CD14-positive monocyte (primary cell): ENCODE measurements at places on chromosomes 5 and 9.

GRCh38 chr5:173119719-173120118 lies 24.6 kb upstream of the BNIP1 start:
- no peak for DNase-seq

DNA sequence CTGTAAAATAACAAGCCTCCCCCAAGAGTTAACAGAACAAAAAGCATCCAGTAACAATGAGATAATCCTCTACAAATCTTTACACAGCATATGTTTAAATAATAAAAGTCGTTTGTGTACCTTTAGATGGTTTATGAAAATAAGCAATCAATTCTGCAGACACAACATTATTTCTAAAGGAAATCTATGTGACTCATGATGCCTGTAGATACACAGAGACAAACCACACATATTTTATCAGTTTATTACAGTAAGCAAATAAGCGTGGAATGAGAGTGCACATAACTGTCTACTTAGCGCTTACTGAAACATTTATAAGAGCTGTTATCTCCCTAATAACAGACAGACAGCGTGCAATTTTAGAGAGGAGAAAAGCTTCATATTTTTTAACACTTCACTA lies 243.6 kb downstream of the AP3B1 start:
- DNase-seq = no peak

DNA sequence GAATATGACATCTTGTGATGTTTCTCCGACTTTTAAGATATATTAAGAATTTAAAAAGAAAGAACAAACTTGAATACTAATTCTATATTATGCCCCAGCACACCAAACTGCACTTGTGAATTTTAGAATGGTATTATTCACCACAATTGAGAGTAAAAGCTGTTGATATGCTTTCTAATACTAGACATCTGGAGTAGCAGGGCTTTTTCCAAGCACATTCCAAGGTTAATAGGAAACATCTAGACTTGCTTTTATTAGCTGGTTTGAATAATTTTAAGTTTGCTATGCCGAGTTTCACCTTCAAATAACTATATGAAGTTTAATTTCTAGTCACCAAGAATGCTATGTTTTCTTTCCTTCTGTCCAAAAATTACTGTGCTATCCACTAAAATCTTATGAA lies 13.5 kb downstream of the NREP start:
- no peak for DNase-seq

- DNase-seq = no peak
Observed at GRCh38 chr5:139272471-139273321, 20.8 kb upstream of the MATR3 start.

GRCh38 chr5:112907166-112907631 lies 14.8 kb downstream of the REEP5 start:
- no peak for DNase-seq

DNA sequence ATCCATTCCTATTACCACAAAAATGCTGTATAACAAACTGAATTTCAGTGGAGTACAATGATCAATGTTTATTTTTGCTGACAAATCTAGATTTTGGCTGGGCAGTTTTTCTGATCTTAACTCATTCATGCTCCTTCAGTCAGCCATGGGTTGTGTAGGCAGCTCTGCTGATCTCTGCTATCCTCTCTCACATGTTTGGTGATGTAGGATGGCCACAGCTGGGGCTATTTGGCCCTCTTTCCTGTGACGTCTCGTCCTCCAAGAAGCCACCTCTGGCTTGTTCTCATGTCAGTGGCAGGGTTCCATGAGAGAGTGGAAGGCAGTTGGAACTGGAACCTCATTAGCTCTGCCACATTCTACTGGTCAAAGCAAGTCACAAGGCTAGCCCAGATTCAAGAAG lies 8.9 kb downstream of the NLN start:
- DNase-seq = no peak

DNA sequence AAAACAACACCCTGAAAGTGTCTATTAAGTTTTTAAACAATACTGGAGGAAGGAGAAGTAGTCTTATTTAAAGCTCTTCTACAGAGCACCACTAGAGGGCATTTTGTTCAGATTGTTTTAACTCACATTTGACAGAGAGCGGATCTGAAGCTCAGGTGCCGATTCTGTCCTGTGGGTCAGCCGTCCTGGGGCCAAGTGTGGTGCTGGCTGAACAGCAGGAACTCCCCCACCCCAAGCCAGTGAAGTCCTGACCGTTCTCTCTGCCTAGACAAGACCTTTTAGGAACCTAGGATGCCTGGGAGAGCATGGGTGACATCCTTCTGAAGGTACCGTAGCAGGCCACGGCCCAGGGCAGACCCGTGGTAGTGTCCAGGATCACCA lies 3.9 kb downstream of the EXOC3 start:
- DNase-seq = peak; percentile 18

GRCh38 chr5:31866166-31866565 lies 227.2 kb downstream of the PDZD2 start:
- DNase-seq = no peak

GRCh38 chr5:131393498-131393968 lies 129.7 kb downstream of the CDC42SE2 start:
- no peak for DNase-seq

DNA sequence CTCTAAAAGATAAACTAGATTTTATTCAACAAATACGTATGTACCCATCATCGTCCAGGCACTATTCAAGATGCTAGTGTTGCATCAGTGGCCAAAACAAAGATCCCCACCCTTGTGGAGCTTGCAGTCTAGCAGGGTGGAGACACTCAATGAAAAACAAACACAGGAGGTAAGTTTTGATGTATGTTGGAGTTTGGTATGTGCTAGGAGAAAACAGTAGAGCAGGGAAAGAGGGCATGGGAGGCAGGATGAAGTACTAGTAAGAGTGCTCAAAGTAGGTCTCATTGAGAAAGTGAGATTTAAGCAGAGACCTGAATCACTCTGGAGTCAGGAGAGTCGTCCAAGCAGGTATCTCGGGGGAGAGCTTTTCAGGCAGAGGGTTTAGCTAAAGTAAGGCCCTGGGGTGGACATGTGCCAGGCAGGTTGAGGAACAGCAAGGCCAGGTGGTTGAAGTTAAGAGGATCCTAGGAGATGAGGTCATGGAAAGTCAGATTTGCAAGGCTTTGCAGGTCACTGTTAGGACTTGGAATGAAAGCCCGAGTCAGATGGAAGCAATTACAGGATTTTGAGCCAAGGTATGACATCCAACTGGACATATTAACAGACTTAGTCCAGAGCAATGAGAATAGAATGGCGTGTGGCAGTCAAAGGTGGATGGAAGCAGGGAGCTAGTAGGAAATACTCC lies 9.2 kb downstream of the SNX18 start:
- no peak for DNase-seq

DNA sequence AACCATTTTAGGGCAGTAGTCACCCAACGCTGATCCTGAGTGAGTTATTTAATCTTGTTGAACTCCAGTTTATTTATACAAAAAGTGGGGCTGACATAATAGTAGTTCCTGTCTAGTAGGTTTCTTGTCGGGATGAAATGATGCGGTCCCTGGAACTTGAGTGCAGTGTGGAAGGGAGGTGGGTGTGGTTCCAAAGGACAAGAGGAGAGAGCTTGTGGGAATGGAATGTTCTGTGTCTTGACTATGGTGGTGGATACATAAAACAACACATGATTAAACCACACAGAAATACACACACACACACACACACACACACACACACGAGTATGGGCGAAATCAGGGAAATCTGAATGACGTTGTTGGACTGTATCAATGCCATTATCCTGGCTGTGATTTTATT lies 66.1 kb upstream of the BARHL1 start:
- DNase-seq = no peak

DNA sequence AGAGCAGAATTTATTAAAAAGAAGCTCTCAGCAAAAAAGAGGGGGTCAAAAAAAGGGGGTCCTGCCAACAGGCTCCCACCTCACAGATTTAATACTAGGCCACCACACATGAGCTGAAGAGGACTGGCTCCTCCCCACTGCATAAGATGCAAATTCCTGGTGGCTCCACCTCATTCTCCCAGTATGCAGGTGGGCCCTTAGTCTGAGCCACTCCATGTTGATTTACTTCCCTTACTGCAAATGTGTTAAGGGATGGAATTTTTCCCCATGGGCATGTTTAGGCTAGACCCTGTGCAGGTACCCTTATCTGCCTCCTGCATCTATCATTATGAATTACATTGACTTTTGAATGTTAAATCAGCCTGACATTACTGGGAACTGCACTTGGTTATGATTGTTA lies 82.9 kb downstream of the ISOC1 start:
- no peak for DNase-seq

- DNase-seq = peak; percentile 61
Observed at GRCh38 chr9:124040935-124041816, 29.6 kb downstream of the LHX2 start.

GRCh38 chr9:92739346-92739970 lies 25.2 kb downstream of the BICD2 start:
- DNase-seq = no peak

DNA sequence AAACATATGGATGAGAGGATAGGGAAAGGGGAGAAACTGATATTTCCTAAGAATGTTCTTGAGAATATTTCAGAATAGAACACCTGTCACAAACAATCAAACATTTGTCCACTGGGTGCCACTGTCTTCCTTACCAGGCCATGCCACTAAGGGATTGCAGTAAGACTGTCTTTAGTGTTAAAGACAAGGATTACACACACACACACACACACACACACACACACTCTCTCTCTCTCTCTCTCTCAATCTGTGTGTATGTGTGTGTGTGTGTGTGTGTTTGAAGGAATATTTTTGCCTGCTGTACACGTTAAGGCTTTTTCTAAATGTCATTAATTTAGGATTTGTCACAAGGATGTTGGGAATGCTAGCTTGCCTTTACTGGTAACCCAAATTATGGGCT lies 54.4 kb downstream of the CCDC192 start:
- DNase-seq = no peak

DNA sequence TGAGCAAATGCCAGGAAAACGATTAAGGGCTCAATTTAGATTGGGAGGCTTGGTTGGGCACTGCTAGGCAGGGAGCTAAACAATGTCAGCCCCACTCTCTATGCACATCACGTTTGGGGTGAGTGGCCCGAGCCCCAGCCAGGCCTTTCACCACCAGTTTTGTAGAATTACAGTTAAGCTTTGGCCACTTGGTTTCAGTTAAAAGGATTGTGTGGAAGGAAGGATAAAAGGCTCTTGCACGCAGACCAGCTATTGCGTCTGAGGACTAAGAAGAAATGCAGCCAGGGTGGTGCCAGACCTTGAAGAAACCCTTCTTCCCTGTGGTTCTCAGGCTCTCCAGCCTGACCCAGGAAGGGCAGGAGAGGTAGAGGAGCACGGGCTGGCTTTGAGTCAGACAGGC lies 125.3 kb upstream of the SLC44A1 start:
- no peak for DNase-seq

GRCh38 chr5:177997319-177997670 lies 1.3 kb upstream of the PROP1 start:
- DNase-seq = no peak

- DNase-seq = no peak
Observed at GRCh38 chr5:109876941-109877669, 187.4 kb downstream of the MAN2A1 start.

- DNase-seq = no peak
Observed at GRCh38 chr5:39223565-39224156, 4.3 kb upstream of the FYB1 start.

DNA sequence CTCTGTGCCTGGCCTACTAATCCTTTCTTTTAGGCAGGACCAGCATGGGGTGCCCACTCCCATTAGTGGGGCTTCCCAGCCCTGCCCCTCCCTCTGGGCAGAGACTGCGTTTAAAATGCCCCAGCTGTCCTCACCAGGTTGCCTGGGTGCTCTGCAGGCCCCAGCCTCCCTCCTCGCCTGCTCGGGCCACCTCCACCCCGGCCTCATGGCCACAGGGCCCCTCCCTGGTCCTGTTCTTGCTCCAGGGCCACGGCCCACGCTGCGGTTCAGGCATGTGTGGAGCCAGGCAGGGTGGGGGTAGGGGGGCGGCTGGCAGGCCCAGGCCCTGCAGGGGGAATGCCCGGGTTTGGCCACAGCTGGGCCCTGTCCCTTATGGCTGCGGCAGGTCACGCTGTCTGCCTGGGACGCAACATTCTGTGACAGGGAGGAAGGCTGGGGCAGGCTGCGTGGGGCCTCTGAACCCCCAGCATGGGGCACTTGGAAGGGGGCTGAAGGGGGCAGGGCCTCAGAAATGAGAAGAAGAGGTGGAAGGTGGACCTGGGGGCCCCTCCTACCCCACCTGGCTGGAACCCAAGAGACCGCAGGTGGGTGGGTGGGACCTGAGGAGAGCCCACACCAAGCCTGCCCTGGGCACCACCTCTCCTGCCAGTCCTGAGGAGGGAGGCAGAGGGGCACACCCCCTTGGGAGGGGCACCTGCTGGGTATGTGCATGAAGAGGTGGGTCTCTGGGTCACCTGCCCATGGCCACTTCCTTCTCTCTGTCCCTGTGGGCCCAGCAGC lies at the start of gene LCN12:
Gene LCN12 (plus strand): TSS at position 733 of the 780 bp plus-strand sequence. CDS start 55 bp downstream, outside the sequence.
- DNase-seq = no peak

- no peak for DNase-seq
Observed at GRCh38 chr9:88523056-88523455, 11.9 kb upstream of the NXNL2 start.

GRCh38 chr5:123819833-123820232 lies 307.9 kb downstream of the CSNK1G3 start:
- DNase-seq = no peak

DNA sequence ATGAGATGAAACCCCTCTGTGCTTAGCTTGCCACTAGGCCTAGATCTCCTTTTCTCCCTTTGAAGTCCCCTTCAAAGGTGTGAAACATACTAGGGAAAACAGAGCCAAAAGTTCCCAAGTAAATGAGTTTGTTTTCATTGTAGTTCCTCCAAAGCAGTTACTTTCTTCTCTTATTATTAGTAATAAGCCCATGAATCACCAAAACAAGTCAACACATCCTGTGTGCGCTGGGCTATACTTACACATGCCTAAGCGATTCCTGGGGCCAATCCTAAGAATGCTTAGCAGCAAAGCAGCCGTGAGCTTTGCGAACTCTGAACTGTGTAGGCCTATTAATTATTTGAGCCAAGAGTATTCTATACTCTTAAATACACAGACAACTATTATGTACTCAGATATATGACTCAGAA lies 7.6 kb downstream of the ENC1 start:
- DNase-seq = peak; percentile 52

- DNase-seq = no peak
Observed at GRCh38 chr5:111922344-111922743, 165.3 kb upstream of the NREP start.
